Heart left ventricle (tissue), 16 donors: ENCODE measurements at places on chromosomes 7 and 10.

DNA sequence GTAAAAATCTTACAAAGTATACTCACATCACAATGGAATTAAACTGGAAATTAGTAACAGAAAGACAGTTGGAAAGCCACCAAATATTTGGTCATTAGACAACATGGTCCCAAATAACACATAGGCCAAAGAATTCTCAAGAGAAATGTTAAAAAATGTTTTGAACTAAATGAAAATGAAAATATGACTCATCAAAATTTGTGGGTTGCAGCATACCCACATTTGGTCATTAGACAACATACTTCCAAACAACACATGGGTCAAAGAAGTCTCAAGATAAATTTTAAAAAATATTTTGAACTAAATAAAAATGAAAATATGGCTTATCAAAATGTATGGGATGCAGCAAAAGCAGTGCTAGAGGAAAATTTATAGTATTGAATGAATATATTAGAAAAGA, 130.6 kb downstream of the MARCHF5 start:
- no peak for DNase-seq

- no peak for DNase-seq
Observed at GRCh38 chr10:1564791-1565190, 172.5 kb downstream of the ADARB2 start.

GRCh38 chr7:111588065-111588433, 25.8 kb upstream of the IMMP2L start:
- no peak for DNase-seq

- DNase-seq, result no peak
Observed at GRCh38 chr10:110994406-110995086, 75.1 kb downstream of the SHOC2 start.

DNA sequence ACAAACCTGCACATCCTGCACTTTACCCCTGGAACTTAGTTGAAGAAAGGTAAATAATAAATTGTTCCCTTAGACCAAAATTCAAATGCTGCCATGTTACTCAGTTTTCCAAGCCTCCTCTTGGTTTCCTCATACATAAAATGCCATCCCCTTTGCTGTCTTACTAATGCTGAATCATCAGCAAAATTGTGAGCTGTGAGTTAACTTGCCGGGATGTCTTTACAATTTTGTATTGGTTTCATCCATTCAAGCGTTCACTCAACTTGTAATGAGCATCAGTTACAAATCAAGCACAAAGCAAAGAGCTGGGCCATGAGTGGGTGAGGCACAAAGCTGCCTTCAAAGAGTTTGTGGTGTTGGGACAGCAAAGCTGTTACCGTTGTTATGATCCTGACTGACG, 395.8 kb upstream of the ZMIZ1 start:
- DNase-seq, result no peak

DNA sequence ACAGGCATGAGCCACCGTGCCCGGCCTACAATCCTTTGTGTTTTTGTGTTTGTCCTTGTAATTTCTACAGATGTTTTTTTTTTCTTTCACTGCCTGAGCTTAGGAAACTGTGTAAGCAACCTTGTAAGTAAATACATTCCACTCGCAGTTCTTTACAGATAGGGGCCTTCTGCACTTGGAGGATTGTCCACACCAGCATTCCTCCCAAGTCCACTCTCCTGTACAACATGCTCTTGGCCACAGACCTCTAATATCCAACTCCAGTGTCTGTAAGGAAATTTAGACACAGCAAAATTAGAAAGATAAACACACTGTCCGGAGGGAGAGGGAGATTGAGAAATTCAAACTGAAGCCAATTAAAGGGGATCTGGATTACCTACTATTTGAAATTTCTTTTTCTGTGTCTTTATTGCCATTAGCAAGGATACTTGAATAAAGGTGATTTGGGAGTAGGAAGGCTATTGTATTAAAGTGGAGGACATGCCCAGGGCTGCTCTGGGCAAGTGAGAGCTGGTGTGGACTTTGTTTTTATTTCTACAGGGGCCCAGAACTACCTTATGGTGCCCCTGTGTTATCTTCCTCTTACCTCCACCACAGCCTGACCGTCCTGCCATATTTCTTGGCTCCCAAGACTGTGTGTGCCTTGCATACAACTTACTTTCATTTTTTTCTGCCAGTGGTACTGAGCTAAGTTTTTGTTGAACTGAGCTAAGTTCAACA, 9.7 kb downstream of the MXI1 start:
- DNase-seq, result no peak

- DNase-seq, result no peak
Observed at GRCh38 chr7:148717266-148717793, 18.6 kb downstream of the CUL1 start.

DNA sequence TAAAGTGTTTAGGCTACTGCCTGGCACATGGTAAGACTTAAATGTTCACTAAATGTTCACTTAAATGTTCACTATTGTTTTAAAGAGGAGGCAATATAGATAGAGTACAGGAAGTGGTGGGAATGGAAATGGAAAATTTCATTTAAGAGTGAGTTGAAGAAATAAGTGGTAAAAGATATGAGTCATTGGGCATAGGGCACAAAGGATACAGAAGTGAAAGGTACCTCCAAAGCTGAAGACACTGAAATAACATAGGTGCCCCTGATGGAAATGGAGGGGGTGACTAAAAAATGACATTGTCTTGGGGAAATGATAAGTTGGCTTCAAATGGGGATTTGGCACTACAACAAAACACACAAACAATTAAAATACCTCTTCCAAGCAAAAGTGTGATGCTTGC, 5.2 kb upstream of the FRA10AC1 start:
- DNase-seq, result no peak
